ENCODE measurements at places on chromosomes 4 and X.

DNA sequence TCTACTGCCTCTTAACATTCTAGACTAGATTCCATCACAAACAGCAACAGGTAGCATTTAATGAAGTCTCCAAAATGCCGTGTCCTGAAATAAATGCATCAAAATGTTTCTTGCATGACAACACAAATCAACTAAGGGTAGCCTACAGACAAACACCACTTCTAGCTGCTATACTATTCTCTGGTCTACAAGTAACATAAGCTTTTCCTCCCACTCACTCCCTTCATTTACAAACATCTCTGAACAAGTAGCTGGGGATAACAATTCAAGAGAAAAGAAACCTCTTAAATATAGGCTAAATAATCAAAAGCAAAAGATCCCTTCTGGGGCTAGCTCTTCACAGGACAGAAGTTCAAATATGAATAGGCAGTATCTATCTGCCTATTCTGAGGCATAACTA, 20.8 kb downstream of the PPP3CA start:
- DNase-seq = no peak

GRCh38 chrX:22963196-22963595, 36.6 kb upstream of the DDX53 start:
- DNase-seq = no peak

GRCh38 chr4:100082852-100083251, 107.4 kb downstream of the DDIT4L start:
- no peak for DNase-seq

GRCh38 chrX:40383969-40384368, 196.8 kb upstream of the ATP6AP2 start:
- no peak for DNase-seq

DNA sequence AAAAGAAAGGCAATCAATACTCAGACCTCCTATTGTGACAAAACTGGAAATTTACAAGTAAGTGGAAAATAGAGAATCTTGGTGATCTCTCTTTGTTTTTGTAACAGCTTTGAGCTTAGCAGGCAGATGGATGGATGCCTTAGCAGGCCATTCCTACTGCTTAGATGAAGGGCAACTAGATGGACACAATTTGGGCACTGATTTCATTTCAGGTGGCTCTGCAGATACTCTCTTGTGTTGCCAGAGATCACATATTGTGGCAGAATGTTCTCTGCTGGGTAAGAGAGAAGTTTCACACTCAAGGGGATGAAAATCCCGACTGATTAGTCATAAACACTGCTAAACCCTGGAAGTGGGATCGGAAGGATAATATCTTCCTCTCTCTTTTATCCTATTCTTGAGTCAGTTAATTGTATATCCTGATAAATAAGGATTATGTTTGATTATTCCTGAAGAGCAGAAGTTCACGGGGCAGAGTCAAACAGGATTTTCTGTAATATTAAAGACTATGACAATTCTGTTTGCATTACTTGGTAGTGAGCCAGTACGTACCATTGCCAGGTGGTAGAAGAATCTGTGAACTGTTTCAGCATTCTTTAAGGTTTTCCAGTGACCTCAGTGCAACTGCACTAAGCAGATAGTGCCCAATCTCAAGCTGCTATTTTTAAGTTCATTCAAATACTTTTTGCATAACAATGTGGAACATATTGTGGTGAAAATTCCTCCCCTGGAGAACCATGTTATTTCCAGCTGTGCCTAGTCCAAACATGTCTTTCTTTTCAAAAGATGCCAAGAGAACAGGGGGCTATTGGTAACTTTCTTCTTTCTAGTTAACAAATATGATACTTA, 974.3 kb downstream of the FSTL5 start:
- no peak for DNase-seq

DNA sequence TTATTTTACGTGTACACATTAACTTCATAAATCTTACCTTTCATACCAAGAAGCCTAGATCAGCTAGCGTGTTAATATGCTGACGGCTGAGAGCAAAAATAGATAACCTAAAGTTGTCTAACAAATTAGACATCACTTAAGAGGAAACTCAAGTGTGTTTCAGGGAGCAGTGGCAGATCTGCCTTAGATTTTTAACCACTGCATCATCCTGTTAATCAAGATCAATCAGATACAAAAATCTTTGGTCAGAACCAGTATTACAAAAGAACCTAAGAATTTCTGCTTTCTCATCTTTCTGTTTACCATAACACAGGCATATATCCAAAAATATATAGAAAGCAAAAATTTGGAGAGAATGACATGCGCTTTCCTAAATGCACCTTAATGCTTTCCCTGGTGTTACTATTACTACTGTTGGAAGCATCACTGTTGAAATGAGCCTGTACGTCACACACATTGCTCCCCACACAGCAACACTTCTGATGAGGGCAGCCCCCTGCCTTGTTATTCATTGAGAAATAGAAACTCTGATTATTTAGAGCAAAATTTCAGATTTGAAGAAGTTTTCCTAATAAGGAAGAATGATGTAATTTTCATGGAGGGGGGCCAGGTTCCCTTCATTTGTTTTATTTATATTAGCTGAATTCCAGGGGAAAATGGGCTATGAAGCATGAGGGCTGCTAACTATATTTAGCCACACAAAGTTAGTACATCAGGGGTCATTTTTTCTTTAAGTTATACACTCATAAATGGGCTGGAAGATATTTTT, 152.3 kb downstream of the CBR4 start:
- no peak for DNase-seq

- DNase-seq = no peak
These were observed 52.4 kb downstream of the EDNRA start for GRCh38 chr4:147533331-147533730.

- DNase-seq = no peak
These were observed 203.8 kb upstream of the HS3ST1 start for GRCh38 chr4:11632483-11632882.

DNA sequence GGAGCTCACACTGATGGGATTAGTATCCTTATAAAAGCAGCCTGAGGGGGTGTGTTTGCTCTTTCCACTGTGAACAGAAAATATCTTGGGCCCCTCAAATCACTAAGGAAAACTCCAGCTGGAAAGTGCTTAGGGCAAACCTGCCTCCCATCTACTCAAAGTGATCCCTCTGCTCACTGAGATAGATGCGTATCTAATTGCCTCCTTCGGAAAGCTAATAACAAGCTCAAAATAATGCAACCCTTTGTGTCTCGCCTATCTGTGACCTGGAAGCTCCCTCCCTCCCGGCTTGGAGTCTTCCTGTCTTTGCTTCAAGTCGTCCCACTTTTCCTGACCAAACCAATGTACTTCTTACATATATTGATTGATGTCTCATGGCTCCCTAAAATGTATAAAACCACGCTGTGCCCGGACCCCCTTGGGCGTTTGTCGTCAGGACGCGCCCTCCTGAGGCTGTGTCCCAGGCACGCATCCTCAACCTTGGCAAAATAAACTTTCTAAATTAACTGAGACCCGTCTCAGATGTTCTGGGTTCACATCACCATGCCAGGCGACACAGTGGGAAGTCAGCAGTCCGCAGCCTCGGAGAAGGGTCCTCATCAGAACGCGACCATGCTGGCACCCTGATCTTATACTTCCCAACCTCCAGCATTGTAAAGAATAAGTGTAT, 34.1 kb upstream of the SORCS2 start:
- DNase-seq = no peak

DNA sequence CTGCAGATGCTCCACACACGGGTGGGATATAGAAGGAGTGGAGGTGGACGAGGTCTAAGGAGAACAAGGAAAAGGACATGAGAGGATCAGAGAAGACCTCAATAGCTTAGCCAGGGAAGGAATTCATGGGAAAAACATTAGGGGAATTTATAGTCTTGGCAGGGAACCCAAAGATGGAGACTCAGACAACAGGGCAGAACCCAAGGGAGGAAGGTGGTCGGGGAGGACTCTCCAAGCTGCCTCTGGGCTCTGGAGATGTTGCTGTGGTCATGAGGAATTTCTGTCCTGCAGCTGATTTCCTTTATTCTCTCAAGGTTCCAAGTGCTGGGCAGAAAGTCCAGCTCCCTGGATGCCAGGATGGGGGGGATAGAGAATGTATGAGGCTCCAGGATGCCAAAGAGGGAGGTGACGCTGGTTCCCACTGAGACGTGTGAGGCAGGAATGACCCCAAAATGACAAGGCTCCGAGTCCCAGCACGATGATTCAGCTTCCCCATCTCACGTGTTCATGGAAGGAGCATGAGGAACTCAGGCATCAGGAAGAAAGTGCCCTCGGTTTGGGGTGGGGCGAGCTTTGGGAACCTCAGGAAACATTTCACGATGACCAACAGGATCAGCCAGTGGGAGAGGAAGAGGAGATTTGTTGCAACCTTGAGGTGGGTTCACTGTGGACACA, 57.0 kb upstream of the PPP2R3B start:
- no peak for DNase-seq

DNA sequence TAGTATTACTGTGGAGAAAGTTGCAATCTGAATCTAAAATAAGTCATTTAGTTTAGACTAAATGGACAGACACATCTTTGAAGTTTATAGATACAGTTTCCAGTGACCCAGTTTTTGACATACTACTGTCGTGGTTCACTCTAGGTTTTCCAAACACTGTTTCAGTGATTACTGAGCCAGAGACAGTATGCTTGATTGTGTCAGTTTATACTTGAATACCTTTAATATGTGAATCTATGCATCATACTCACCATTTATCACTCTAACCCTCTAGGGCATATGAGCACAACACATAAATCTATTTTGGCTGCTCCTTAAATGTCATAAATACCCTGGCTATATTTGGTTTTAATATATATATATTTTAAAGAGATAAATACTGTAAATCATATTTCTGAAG, 173.5 kb downstream of the GRID2 start:
- no peak for DNase-seq

- no peak for DNase-seq
These were observed 77.6 kb upstream of the ZNF518B start for GRCh38 chr4:10534820-10535219.

GRCh38 chrX:74419864-74420195, 1.5 kb upstream of the SLC16A2 start:
- DNase-seq = no peak

DNA sequence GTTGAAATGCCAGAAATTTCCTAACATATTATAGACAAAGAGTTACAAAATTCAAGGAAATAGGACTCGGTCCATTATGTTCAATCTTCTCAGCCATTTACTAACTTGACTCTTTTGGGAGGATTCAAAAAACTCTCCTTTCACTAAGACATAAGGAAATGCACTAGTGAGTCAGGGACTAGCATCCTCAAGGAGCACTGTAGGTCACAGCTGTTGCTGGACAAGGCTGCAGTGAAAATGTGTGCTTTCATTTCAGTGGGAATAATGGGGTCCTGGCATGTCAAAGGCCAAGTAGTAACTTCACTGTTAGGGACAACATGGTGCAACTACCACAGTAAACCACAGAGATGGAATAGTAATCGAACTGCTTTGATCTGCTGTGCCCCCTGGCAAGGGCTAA, 56.9 kb upstream of the ABCG2 start:
- DNase-seq = no peak

DNA sequence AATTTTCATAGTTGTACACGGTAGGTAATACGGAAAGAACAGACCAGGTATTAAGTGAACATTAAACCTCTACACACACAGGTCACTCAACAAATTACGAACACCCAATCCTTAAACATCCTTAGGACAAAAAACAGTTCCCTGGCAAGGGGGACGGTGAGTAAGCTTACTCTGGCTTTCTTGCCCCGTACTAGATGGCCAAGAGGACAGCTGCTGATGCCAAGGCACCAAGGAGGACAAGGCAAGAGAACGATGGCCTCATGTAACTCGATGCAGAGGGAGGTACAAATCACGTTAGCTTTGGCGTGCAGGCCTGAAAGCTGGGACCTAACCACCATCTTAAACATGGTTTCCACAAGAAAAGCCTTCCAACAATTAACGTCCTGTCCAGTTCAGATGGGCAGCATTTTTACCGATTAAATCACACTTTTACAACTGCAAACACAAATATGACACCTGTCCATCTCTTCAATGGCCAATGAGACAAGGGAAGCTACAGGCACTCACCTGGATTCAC, 23.7 kb downstream of the FAT1 start:
- no peak for DNase-seq

- no peak for DNase-seq
These were observed 58.4 kb upstream of the MSANTD1 start for GRCh38 chr4:3190549-3190948.

- DNase-seq = no peak
These were observed 18.3 kb upstream of the HERC3 start for GRCh38 chr4:88573995-88574394.

GRCh38 chr4:40837094-40837870, 87.5 kb downstream of the NSUN7 start:
- peak; percentile 9 for DNase-seq

DNA sequence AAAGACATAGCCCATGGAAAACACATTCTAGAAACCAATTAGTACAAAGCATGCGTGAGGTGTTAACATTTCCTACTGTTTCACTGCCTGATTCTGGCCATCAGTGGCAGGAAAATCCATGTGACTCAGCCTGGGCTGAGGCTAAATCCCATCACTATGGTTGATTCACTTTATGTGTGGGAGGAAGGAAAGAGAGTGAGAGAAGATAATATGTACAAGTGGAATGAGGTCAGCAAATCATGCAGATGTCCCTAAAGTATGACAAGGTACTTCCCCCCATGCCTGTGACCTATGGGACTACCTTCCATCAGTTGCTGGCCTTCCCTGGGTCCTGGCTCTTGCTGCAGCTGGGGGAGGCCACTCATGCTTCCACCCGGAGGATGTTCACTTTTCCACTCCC, 64.2 kb upstream of the MAP3K15 start:
- DNase-seq = no peak

DNA sequence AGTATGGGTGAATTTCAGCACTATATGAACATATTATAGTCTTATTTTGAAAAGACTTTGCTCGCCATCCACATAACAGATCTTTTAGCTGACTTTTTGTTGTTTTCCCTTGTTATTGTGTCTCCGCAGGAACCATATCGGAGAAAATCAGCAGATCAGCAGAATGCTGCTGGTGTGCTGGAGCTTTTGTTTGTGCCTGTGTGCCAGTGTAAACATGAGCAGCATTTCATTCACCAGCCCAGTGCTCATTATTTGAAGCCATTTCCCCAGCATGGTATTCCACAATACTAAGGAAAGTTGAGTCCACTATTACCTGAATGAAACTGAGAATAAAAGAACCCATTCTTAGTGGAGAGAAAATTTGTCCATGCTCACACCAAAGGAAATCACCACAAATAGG, 261.8 kb upstream of the ARX start:
- DNase-seq = no peak

DNA sequence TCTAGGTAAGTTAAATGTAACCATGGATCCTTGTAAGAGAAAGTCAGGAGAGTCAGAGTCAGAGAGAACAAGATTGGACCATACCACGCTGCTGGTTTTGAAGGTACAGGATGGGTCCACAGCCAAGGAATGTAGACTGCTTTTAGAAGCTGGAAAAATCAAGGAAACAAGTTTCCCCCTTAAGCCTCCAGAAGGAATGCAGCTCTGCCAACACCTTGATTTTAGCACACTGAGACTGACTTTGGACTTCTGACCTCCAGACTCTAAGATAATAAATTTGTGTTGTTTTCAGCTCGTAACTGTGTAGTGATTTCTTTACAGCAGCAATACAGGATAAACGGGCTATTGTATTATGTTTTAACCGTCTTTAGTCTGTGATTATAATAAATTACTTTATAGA, 108.0 kb upstream of the USP38 start:
- no peak for DNase-seq
